ENCODE measurements at places on chromosomes 16 and 17. TPM values are rescaled to one million over a fixed set of nuclear protein-coding genes. Genes with fewer than 3 reads are reported as not detected.

DNA sequence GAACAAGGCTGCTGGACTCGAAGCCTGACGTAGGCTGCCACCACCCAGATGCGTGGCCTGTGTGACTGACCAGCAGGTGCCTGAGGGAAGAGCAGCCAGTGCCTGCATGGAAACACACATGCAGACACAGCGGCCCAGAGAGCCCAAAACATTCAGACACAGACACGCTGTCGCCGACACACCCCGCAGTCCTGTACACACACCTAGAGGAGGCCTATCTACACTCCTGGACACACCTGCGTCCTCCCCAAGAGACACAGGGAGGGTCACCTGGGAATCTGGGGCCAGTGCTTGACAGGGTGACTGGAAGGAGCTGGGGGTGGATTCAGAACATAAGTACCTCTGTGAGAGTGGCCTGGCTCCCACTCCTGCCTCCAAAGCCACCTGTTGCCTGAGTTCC, 6.1 kb upstream of the TSPOAP1 start:
- DNase-seq: no peak

DNA sequence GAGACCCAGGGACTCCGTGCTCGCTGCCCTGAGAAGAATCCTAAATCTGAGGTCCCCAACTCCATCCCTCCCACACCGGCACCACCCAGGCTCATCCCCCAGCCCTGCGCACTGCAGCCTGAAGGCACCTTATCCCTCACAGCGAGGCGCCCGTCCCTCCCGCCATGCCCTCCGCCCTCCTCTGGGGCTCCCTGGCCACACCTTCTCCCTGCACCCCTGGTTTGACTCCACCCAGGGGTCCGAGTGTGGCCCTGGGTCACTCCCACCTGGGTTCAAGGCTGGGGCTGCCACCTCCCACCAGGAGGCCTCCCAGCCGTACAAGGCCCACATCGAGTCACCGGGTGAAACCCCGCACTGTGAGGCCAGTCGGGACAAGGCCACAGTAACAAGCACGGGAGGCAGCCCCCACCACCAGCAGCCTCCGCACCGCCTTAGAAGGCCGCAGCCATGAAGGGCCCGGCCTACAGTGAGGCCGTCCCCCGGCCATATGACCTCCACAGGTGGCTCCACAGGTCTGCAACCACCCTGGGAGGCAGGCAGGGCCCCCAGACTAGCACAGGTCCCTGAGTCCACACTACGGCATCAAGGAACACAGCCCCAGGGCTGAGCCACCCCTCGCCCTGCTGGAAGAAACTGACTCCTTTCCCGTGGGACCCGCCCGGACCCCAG, 8.3 kb downstream of the HAGH start:
- no peak for DNase-seq

- peak; percentile 86 for DNase-seq
Observed at GRCh38 chr16:46731691-46732555, 16.2 kb downstream of the MYLK3 start.

DNA sequence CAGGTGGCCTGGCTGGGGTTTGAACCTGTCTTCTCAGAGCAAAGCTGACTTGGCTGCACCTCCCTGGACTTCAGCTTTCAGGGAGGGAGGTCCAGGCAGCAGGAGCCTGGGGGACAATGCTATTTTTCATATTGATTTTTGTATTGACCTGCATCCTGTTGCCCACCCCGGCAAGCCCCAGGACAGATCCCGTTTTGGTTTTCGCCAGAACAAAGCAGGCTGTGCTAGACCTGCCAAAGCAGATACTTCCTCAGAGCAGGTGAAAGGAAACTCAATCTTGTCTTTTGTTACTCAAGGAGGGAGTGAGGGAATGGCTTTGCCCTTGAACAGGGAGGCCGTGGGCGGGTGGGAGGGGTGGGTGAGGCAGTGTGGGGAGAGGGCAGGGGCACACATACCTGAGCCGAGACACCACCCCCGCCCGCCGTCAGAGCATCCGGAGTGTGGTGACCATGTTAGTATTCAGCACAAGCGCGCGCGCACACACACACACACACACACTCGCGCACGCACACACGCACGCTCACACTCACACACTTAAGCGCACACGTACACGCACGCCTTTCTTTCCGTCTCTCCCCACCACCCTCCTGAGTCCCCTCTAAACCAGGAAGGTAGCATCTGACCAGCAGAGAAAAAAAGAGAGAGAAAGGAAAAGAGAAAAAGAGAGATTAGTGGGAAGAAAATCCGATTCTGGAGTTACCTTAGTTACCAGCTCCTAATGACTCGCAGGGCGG, 59.5 kb downstream of the RAI1 start:
- no peak for DNase-seq

DNA sequence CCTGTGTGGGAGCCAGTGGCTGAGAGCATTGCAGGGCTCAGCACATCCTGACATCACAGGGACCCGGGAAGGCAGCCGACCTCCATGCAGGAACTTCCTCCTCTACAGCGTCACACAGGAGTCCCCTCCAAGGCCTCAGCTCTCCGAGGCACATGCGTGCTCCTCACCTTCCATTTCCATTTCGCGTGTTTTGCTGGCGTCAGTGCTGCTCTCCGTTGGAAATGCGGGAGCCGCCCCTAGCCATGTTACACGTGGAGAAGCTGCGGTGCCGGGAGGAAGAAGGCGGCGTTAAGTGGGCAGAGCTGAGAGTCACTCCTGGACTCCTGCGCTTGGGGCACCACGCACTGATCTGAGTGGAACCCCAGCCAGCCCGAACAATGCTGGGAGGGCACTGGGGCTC, 25.2 kb upstream of the CRISPLD2 start:
- no peak for DNase-seq

- no peak for DNase-seq
Observed at GRCh38 chr16:10870808-10871156, 6.2 kb upstream of the CIITA start.

DNA sequence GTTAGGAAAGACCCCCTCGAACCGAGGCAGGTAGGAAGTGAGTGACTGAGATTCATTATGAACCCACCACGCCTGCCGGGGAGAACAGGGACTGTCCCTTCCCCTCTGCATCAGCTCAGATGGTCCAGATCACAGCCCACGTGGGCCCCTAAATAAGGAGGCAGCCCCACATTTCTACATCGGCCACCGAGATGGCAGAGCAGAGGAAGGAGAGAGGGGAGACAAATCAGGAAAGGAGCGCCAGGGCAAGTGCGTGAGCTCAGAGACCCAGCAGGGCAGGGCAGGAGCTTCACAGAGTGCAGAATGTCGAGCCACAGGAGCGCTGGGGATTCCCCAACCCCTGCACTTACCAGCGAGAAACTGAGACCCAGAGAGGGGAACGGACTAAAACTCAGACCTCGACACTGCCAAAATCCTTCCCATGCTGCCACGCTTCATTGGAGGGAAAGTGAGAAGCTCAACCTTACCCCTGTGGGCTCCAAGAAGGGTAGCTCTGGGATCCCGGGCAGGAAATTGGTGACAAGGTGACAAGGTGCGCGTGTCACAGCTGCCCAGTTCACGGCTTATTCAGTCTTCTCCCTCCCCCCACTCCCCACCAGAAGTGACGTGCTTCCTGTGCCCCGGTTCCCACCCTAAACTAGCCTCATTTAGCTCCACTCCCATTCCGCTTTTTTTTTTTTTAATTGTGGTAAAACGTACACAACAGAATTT, at the start of gene ICAM2:
ICAM2 (minus strand) TSS at position 578 of the 711 bp plus-strand sequence. CDS start 13,942 bp downstream, outside the sequence.
- no peak for DNase-seq

- DNase-seq: peak; percentile 98
Observed at GRCh38 chr17:79839356-79840268, at the start of gene CBX4. CBX4 (minus strand) TSS chr17:79839440; CDS start chr17:79839251, 189 bp downstream.

DNA sequence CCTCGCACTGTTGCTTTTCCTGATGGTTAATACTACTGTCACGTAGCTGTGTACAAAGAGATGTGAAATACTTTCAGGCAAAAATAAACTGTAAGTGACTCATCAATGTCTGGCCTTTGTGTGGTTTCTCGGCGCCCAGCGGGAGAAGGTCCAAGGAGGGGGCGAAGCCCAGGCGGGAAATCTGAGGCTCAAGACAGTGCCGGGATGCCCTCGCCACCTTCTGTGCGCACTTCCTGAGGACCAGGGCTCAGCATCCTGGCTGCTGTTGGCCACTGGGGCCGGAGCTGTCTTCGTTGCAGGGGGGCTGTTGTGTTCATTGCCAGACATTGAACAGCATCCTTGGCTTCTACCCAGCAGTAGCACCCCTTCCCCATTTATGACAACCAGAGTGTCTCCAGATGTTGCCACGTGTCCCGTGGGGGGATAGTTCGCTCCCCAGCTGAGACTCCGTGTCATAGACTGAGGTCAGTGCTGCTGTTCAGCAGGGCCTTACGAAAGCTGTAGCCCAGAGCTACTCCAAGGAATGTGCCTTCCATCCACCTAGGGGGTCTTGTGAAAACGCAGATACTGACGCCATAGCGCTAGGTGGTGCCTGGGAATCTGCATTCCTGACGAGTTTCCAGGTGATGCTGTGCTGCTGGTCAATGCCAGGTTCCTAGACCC, 67.3 kb upstream of the PLCG2 start:
- DNase-seq: no peak

DNA sequence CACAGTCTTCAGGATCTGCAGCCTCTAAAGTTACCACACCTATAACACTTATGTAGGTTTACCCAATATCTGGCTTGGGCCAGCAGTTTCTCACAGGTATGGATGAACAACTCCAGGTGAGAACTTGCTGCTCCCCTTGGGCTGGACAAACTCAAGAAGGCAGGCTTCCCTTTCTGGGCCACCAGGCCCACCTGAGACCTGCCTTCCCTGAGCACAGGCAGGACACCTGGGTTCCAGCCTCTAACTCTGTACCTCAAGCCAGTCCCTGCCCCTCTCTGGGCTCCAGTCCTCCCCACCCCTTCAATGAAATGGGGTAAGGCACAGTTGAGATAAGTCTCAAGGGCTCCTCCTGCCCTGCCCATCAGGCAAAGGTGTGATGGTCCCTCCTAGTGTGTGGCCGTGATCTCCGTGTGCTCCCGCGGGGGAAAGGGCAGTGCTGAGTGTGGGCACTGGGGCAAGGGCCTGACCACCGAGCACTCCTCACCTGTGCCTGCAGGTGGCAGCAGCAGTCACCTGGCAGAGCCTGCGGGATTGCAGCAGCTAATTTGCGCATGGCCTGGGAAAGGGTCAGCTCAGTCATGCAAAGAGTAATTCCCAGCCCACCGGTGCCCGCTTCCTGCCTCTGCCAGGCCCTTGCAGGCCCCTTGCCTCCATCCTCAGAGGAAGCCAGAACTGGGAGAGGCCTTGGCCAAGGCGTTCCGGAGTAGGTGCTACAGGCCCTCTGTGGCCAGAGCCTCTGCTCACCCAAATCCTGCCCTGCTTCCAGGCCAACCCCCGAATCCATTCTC, 28.2 kb upstream of the ADGRG1 start:
- peak; percentile 90 for DNase-seq

DNA sequence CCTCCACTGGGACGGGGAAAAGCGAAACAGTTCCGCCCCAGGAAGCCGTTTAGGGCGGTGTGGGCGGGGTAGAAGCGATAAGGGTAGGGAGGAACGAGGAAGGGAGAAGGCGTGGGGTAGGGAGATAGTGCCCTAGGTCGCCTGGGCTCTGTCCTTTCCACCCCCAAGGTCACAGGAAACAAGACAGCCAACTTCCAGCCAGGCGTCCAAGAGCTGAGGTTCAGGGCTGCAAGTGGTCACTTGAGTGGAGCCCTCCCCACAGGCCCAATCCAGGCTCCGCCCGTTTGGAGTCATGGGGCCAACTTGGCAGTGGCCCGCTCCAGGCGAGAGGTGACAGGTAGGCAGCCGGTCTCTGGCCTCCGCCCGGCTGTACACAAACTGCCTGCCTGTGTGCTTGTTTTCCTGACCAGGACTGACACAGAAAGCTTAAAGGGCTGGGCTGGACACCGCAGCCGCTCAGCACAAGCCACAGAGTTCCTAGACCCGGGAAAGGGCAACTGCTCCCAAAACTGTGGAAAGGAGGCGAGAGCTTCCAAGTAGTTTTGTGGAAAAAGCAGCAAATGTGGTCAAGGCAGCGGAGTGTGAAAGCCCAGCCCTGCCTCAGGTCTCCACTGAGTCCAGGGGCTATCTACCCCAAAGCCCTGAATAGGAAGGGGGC, at the start of gene RILP:
RILP (minus strand) TSS at position 23 of the 658 bp plus-strand sequence. CDS start 62 bp downstream, outside the sequence.
- DNase-seq: no peak

DNA sequence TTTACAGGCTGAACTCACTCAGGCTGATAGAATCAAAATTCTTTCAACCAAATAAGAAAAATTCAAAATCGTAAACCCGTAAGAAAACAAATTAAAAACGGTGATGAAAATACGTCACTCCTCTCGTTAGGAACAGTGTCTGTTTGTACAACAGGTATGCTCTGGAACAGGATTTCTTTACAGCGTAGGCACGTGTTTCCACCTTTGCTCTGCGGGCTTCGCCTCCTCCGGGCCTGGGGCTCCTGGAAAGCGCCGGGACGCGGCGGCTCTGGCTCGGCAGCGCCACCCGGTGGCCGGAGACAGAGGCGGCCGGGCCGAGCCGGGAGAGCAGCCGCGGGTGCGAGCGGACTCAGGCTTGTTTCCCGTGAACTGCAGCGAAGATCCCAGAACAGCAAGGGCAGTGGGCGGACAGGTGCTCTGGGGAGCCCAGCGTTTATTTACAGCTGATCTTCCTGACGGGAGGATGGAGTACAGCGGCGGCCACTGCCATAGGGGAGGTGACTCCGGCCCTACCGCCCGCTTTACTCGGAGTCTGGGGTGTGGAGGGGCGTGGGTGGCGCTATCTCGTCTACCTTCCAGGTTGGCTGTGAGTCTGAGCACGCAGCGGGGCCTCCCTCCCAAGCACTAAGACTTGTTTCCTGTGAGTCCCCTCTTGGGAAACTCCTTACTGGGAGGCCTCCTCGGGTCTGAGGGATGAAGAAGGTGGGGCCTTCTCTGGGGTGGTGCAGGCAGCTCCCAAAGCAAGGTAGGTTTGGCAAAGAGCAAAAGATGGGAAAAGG, 40.5 kb upstream of the ATP2A3 start:
- peak; percentile 91 for DNase-seq

DNA sequence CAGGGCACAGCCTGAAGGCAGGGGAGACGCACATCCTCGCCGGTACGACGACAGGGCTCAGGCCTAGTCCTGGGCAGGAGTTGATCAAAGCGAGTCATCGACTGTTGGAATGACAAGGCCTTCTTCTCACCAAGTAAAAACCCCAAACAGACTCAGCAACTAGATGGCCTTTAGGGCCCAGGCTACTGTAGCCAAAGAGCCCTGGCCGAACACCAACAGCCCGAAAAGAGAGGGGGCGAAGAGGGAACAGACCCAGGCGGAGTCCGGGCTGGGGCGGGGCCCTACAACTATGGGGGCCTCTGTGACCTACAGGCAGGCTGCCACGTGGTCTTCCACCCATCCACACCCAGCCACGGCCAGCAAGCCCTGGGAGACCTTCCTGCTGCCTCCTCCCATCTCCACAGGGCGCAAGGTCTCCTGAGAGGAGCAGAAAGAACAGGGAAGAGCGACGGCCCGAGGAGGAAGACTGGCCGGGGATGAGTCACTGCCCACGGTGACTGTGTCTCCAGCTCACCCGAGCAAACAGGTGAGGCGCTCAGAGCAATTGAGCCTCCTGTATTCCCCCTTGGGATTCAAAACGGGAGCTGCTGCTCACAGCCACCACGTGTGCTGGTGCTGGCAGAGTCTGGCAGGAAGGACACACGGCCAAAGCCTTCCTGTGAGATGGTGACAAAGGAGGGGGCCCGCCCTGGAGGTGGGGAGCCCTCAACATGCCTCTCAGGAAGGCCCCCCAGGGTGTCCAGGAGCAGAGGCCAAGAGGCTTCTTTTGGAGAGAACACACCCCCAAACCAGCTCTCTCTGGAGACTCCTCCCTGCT, 17.7 kb downstream of the SLC16A3 start:
- no peak for DNase-seq

The KRTAP9-4 gene
- not detected for total RNA-seq

The SLC35G6 gene
- total RNA-seq: not detected

The CXCL16 gene
- 51.3 TPM for total RNA-seq

The CASKIN2 gene
- total RNA-seq: 72.8 TPM

The ACSM2B gene
- total RNA-seq: not detected

The CNGB1 gene
- total RNA-seq: not detected

The APOBR gene
- 4.1 TPM for total RNA-seq

The SYT17 gene
- total RNA-seq: 1.1 TPM

The CTRB2 gene
- 4.1 TPM for total RNA-seq

The ICAM2 gene
- total RNA-seq: 75.2 TPM

The TLCD3B gene
- not detected for total RNA-seq
